Mucosa of descending colon (tissue), 3 donors: ENCODE measurements at places on chromosomes 4 and X.

- no peak for DNase-seq
These were observed 33.7 kb downstream of the CLOCK start for GRCh38 chr4:55512922-55513571.

DNA sequence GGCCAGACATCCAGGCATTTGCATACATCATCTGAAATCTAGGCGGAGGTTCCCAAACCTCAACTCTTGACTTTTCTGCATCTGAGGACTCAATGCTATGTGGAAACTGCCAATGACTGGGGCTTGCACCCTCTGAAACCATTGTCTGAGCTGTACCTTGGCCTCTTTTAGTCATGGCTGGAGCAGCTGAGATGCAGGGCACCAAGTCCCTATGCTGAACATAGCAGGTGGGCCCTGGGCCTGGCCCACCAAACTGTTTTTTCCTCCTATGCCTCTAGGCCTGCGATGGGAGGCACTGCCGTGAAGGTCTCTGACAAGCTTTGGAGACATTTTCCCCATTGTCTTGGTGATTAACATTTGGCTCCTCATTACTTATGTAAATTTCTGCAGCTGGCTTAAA lies 22.7 kb downstream of the PBDC1 start:
- DNase-seq: no peak

- DNase-seq: no peak
These were observed 203.1 kb downstream of the LARP7 start for GRCh38 chr4:112840061-112840460.

- no peak for DNase-seq
These were observed 43.5 kb upstream of the ADRA2C start for GRCh38 chr4:3722446-3723231.

GRCh38 chr4:139794158-139794954 lies 128.7 kb downstream of the MGST2 start:
- DNase-seq: no peak

- DNase-seq: no peak
These were observed 47.0 kb upstream of the SCOC start for GRCh38 chr4:140326395-140326993.

- no peak for DNase-seq
These were observed 1.3 kb downstream of the GABRE start for GRCh38 chrX:151973060-151973661.

- no peak for DNase-seq
These were observed 4.5 kb downstream of the MRFAP1 start for GRCh38 chr4:6644792-6645530.

GRCh38 chrX:125306335-125306866 lies 13.3 kb upstream of the TEX13C start:
- DNase-seq: no peak

- DNase-seq: no peak
These were observed 81.7 kb upstream of the BMP2K start for GRCh38 chr4:78694457-78694787.

- no peak for DNase-seq
These were observed 642.6 kb upstream of the LCORL start for GRCh38 chr4:18664171-18664570.

DNA sequence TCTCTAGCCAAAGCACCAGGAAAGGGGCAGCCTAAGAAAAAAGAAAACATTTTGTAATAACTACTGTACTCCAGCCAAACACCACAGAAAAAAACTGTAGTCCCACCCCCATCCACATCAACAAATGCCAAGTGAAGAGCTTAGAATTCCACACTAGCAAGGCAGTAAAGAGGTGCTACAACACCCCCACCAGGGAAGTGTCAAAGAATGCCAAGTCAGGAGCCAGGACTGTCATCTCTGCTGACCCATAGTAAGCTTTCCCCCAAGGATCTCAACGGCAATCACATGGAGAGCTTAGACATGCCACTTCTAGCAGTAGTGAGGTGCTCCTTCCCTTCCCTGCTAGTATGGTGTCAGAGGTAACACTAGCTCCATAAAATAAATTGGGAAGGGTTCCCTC lies 34.4 kb upstream of the CCDC160 start:
- DNase-seq: no peak

- no peak for DNase-seq
These were observed 308.1 kb upstream of the PPARGC1A start for GRCh38 chr4:24197955-24198354.

DNA sequence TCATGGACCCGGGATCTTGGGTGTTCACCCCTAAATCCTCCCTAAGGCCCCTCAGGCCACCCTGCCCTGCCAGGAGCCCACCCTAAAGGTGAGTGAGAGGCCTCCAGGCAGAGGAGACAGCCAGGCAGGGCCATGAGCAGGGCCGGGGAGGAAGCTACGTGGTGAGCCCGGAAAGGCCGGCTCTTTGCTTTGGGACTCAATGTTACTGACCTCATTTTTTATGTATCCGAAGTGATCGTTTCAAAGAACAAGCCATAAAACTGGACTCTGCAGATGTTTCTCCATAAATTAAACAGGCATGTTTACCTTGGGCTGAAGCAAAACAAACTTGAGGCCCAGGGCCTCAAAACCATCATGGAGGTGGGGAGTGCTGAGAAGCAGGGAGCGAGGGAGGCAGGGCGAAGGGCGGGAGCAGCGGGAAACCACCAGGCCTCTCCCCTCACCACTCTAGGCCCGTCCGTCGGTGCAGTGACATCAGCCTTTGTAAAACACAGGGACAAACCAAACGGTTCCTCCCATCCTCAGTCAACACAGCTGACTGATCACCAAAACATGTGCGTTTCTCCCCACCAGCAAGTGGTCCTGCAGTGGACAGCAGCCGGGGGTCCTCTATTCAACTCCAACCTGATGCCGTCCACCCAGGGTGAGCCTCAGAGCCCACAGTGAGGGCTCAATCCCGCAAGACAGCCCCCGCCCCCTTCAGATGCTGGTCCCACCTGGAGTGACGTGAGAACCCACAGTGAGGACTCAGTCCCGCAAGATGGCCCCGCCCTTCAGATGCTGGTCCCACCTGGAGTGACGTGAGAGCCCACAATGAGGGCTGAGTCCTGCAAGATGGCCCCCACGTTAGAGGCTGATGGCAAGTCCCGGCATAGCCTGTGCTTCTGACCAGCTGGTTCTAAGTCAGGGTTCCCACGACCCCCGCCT lies 102.9 kb upstream of the LRPAP1 start:
- DNase-seq: peak; percentile 43

DNA sequence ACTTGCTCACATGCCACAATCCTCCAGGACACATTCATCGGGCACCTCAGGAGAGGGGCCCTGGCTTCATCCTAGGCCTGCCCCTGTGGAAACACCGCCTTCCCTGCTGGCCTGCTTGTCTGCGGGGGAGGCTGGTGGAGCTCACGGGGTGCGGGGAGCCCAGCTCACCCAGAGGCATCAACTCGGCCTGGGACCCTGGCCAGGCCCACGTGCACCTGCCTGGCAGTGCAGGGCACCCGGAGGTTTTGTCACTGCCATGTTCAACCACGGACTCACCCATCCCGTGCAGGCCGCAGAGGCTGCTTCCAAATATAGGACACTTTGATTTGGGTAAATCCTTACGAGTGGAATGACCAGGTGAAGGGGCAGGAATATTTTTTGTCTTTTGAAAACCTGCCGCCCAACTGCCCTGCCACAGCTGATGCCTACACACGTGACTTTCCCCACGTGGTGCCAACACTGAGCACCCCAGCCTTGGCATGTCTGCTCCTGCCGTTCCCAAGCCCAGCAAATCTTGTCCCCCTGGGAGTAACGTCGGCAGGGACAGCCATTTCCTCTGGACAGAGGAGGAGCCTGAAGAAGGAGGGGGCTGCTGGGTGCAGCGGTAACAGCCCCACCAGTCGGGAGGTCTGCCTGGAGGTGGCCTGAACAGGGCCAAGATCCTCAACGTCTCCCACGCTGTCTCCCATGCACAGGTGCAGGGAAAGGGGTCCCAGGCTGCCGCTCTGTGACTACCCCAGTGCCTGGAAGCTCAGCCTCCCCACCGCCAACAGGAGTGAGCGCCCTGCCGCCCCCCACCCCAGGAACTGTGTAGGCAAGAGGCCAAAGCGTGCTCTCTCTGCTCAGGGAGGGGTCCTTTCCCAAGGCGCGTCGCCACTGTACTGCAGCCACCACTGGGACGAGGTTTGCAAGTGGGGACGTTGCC lies 8.5 kb downstream of the MXD4 start:
- DNase-seq: peak; percentile 47

DNA sequence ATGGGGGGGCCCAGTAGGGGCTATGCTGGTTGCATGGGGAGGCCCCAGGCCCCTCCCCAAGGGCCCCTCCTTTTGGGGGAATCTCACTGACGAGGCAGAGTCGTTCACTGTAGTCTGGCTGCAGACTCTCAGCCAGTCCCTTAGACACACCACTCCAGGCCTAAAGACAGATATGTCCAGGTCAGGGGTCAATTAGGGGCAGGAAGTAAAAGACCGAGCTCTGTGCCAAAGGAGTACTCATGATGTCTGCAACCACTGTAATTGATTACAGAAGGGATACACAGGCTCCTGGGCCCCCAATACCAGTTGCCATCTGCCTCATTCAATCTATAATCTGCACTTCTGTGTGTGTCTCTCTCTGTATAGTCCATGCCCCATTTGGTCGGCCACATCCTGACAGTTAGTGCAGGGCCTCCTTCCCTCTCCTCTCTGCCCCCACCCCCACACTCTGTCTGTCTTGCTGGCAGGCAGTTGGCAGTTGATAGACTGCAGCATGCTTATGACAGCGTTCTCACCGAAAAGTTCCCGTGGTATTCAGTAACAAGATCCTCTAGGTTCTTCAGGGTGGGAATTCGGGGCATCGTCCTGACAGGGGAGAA lies 1.3 kb upstream of the CXorf65 start:
- no peak for DNase-seq

DNA sequence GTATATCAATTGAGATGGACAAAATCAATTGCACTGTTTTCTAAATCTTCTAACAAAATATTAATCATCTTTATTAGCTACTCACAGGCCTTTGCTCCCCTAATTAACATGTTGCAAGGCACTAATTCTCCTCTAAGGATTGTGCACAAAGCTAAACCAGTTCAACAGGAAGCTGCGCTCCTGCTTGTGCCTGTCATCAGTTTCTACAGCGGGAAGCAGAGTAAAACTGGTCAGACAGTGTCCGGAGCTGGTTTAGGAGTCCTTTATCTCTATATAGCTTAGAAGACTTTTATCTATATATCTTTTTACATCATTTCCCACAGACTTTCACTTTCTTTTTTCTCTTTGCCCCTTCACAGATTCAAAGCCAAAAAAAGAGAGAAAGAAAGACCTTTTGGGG lies 79.1 kb downstream of the ELOVL6 start:
- peak; percentile 42 for DNase-seq

- DNase-seq: no peak
These were observed 181.5 kb downstream of the ZIC3 start for GRCh38 chrX:137747244-137748043.

- DNase-seq: no peak
These were observed 145.1 kb upstream of the CTSO start for GRCh38 chr4:156098805-156099204.

- DNase-seq: no peak
These were observed 28.6 kb upstream of the LSM6 start for GRCh38 chr4:146146918-146147317.

DNA sequence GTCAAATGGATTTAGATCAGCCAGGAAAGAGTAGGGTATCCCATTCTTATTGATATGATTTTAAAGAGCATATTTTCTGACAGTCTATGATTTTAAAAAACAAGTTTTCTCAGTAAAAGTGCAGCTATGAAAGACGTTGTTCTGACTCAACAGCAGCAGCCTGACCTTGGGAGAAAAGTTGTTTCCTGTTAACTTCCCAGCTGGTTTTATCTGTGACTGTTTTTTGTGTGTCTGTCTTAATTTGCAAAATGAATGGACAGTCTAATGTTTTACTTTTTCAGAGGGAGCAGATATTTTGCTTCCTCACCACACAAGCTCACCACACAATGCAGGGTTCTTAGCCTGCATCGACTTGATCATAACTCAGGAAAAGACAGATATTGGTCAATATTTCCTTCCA lies 764 bp upstream of the MTHFD2L start:
- no peak for DNase-seq

DNA sequence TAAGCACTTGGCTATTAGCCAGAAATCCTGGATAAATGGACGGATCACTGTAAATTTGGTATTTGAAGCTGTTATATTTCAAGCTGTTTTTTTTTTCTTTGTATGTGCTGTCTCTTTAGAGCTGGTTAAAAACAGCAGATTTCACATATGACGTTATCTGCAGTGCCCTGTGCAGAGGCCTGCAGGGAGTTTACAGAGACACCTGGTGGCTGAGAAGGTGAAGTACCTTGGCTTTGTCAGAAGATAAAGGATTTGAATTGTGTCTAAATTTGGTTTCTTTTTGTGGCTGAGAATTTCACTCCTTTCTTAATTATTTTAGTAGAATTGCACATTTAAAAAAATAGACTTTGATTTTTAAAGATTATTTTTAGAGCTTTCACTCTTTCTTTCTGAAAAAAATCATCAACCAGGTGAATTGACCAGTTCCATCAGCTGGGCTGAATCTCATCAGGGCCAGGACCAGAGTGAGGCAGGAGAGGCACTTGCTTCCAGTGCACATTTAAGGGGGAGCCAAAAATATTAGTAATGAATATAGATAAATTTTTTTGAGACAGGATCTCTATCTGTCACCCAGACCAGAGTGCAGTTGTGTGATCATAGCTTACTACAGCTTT lies 9.6 kb upstream of the CHRNA9 start:
- DNase-seq: no peak

DNA sequence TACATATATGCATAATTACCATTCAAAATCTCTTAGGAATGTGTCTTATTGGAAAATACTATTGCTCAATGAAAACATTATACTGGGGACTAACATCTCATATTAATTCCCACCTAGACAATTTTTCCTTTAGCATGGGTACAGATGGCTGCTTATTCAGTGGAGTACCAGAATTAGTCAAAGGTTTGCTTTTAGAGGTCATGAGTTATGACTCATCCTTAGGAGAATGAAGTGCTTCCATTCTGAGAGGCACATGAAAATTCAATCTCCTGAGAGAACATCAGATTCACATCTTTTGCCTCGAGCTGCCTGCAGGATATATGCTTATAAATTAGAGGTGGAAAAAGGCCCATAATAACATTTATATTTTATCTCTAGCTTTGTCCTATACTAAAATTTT lies 378.0 kb upstream of the DMD start:
- DNase-seq: no peak

GRCh38 chrX:57565198-57565597 lies 26.6 kb upstream of the ZXDB start:
- no peak for DNase-seq

- no peak for DNase-seq
These were observed 6.3 kb upstream of the PPP2R2C start for GRCh38 chr4:6478546-6479220.

- no peak for DNase-seq
These were observed 356.7 kb downstream of the GALNTL6 start for GRCh38 chr4:172169871-172170270.

- no peak for DNase-seq
These were observed 41.6 kb downstream of the NDNF start for GRCh38 chr4:121030711-121031110.

DNA sequence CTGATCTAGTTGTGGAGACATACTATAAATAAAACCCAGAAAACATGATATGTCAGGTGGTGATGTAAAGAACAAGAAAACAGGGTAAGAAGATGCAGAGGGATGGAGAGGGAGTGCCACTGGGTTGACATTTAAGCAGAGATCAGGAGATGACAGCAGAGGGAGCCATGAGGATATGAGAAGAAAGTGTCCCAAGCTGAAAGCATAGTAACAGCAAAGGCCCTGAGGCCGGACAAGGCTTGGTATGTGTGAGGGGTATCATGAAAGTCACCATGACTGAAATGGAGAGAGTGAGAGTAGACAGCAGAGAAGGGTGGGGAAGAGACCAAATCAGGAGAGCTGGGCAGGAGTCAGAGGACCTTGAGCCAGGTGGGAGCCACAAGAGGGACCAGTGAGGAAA lies 3.4 kb downstream of the GPKOW start:
- peak; percentile 33 for DNase-seq

- DNase-seq: no peak
These were observed 172.6 kb downstream of the AMELX start for GRCh38 chrX:11465648-11466411.
